Hippocampal formation (tissue), 2 donors: ENCODE measurements at places on chromosomes 16 and 17.
A peak's percentile ranks its signal among the peaks of the same experiment; 100 is the strongest.

DNA sequence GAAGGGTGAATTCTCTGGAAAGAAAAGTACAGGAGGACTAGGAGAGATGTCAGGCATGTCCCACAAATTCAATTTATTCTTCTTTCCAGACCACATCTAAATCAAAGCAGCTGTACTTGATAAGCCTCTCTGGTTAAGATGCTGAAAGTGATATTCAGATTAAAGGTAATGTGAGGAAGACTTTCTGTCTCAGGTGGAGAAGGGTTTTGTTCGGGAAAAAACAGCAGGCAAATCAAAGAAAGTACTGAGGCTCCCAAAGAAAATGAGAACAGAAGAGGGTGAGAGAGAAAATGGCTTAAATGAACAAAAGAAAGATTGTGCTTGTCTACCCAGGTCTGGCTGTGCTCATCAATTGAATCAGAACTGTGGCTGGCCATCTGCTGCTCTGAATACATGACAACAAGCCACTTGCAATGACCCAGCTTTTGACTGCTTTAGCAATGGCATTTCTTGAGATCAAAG is 55.6 kb downstream of the MMD start:
- DNase-seq, result peak; percentile 40

GRCh38 chr16:3651461-3652372 is 2.8 kb upstream of the DNASE1 start:
- no peak for DNase-seq

DNA sequence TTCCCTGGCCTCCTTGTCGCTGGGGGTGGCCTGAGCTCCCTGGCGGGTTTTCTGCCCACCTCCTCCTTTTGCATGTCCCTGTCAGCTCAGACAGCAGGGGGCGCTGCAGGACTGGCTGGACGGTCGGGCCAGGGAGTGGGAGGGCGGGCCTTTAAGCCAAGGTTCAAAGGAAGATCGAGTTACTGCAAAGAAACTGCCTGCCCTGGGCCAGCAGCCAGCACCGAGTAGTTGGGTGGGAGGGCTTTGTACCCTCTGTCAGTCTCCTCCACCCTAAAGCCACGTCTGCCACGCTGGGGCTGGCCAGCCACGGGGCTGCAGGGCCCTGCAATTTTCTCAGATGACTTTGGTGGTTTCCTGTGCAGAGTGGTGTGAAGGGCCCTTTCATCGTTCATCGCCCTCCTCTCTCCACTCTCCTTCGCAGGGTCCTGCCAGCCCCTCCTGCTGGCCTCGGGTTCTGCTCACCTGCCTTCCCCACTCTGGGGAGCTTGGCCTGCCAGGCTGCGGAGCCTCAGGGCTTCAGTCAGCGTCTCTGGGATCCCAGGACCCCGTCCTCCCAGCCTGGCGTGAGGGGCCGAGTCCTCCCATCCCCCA is 12.3 kb downstream of the GPR142 start:
- DNase-seq, result peak; percentile 85

- no peak for DNase-seq
Observed at GRCh38 chr16:83171396-83171795, 544.6 kb downstream of the CDH13 start.

- no peak for DNase-seq
Observed at GRCh38 chr17:44390250-44390870, 911 bp upstream of the ITGA2B start.

GRCh38 chr16:4314532-4315185 is 1.2 kb upstream of the GLIS2 start:
- no peak for DNase-seq

DNA sequence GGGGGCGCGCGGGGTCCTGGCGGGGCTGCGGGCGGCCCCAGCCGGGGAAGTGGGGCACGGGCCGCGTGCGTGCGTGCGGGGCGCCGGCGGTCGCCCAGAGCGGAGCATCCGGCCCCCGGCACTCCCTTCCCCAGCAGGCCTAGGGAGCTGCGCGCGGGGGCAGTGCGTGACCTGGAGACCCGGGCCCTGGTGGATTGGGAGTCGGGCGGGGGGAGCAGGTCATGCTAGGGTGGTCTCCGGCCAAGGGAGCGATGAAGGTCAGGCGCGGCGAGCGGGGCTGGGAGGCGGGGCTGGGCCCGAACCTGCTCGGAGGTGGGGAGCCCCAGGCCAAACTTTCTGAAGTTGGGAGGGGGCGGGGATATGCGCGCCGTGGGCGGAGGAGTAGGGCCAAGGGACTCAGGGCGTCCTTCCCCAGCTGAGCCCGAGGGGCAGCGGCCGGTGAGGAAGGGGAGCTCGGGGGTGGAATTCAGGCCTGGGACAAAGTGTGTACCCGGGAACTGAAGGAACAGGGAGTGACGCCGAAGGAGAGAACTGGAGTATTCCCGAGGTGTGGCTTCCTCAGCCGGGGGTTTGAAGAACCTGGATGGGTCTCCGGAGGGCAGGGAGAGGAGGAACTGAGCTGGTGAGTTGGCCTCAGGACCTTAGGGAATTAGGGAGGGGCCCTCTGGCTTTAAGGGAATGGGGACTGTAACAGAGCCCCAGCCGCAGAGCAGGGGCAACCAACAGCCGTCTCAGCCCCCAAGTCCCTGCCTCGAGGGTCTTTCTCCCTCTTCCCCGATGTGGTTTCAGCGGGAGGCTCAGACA is 589 bp downstream of the XYLT2 start:
- no peak for DNase-seq

GRCh38 chr16:58329135-58329534 is 34.3 kb upstream of the PRSS54 start:
- no peak for DNase-seq

- no peak for DNase-seq
Observed at GRCh38 chr16:17377360-17378324, 93.1 kb downstream of the XYLT1 start.

GRCh38 chr16:88061346-88062110 is 110.3 kb downstream of the BANP start:
- no peak for DNase-seq

DNA sequence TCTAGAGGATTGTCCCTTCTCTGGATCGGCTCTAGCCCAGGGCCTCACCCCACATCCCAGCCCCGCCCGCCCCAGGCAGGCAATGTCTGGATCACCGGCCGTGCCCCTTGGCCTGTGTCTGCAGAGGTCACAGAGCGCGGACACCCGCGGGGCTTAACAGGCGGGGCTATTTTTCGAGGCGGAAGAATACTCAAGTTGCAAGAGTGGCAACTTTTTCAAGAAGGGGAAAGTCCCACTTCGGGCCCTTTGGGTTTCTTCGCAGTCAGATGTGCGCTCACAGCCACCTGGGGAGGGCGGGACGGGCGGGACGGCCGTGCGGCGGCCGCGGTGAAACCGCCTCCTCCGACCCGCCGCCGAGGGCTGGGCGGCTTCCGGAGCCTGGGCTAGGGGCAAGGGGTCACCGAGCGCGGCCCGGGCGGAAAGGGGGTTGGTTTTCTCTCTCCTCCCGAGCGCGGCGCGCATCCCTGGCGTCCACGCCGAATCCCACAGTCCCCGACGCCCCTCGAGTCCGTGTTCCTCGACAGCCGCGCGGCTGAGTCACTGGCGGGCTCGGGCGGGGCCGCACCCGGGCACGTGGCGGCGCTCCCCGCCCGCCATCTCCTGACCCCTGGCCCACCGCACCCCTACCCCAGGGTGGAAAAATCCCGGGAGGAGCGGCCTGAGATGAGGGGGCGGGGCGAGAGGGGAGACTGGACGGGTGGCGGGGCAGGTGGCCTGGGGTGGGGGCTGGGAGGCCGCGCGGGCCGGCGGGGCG is 1.2 kb upstream of the PFN1 start:
- peak; percentile 65 for DNase-seq

DNA sequence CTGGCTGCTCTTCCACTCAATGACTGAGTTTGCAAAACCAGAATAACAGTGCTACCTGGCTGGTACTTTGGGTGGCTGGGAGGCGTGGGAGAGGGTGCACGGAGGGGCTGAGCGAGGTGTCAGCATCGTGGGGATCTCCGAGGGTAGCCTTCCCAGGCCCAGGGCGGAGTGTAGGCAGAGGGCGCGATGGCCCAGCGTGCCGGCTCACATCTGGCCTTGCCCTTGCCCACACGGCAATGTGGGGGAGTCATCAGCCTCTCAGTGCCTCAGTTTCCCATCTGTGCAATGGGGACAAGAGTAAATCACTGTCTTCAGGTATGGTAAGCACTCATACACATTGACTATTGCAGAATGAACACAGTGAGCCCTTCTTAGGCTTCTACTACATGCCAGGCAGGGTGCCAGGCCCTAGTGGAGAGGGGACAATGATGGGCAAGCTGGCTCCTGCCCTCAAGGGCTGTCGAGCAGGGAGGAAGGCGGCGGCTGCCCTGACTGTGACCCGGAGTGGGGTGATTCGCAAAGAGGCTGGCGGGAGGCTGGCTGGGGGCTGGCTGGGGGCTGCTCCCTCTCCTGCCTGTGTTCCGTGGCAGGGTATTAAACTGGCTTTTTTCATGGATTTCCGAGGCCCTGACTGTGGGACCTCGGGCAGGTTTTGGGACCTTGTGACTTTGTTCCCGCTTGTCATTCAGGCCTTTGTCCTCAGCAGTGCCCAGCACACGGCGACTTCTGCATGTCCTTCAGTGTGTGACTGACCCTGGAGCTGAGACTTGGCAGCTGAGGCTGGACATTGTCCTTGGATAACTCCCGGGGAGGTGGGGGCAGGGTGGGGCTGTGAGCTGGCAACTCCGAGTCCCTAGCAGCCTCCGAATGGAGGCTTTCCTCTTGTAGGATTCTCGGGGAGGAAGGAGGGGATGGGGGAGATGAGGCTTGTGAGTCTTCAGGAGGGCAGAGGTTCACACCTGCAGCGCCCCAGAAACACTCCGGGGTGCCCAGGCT is 243.1 kb downstream of the SEC14L1 start:
- DNase-seq, result no peak

DNA sequence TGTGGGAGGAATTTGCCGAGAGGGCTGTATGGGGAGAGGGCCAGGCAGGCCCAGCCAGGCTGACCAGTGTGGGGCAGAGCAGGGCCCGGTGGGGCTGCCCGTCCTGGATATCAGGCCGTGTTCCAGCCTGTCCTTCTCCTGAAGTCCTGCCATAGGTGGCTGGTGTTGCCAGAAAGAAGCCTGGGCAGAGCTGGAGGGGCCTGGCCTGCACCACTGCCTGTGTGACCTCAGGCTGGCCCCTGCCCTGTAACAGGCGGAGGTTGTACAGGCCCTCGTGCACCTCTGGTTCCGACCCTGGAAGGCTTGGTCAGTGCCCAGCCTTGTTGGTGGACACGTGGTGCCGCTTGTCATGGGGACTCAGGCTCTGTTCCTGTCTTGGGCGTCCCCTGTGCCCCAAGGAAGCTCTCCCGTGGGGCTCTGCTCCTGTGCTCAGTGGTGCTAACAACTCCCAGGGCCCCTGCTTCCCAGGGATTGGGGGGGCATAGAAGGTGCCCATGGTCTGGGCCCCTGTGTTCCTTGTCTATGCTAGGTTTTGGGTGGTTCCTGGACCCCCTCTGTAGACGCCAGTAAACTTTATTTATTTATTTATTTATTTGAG is 33.3 kb downstream of the ADCY7 start:
- no peak for DNase-seq

DNA sequence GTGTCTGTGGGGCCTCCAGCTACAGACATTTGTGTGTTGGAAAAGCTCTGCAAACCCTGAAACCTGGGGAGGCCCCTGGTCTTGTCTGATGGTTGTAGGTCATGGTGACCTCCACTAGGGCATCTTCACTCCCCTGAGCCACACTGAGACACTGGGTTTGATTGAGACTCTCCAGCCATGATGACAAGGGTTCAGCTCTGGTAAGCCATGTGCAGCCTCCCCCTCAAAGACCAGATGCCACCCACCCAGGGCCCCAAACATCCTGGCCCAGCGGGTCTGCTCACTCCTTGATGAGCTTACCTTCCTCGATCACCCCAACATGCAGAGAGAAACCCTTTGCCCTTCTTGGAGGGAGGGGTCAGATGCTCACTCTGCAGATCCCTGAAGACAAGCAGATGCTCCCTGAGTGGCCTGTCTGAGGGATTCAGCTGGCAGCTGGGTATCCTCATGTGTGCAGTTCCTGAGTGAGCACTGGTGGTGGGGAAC is 101.6 kb downstream of the METRNL start:
- DNase-seq, result no peak

- DNase-seq, result no peak
Observed at GRCh38 chr17:7856011-7856810, 1.1 kb downstream of the NAA38 start.

GRCh38 chr16:61179561-61179960 is 856.7 kb downstream of the CDH8 start:
- no peak for DNase-seq

DNA sequence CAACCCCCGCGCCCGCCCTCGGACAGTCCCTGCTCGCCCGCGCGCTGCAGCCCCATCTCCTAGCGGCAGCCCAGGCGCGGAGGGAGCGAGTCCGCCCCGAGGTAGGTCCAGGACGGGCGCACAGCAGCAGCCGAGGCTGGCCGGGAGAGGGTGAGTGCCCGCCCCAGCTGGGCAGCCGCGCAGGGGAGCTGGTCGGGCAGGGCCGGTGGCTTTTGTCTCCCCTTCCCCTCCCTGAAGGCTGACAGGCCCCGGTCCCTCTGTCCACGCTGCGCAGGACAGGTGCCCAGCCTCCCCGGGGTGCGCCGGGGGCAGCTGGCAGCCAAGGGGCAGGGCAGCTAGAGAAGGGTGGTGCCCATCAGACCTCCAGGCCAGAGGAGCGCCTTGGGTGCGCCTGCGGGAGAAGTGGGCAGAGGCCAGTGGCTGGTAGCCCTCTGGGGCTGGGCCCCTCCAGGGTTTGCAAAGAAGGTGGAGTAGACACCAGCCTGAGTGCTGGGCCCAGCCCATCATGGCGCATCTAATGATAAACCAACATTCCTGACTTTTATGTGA is 278 bp downstream of the ITGB4 start:
- DNase-seq, result no peak

DNA sequence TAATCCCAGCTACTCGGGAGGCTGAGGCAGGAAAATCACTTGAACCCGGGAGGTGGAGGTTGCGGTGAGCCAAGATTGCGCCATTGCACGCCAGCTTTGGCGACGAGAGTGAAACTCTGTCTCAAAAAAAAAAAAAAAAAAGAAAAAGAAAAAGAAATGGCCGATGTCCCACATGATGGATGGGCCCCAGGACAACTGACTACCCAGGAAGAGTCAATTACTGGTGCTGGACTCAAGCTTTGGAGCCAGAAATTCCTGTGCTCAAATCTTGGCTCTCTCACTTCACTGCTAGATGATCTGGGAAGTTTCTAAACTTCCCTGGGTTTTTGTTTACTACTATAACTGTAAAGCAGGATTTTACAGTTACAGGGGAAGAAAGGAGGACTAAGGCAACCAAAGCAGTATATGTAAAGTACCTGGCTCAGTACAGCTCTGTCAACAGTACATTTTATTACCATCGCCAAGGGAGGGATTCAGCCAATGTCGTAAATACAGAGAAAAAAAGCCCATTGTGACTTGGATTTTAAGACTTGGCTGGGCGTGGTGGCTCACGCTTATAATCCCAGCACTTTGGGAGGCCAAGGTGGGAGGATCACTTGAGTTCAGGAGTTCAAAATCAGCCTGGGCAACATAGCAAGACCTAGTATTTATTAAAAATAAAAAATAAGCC is 11.9 kb downstream of the C16orf86 start:
- DNase-seq, result no peak

DNA sequence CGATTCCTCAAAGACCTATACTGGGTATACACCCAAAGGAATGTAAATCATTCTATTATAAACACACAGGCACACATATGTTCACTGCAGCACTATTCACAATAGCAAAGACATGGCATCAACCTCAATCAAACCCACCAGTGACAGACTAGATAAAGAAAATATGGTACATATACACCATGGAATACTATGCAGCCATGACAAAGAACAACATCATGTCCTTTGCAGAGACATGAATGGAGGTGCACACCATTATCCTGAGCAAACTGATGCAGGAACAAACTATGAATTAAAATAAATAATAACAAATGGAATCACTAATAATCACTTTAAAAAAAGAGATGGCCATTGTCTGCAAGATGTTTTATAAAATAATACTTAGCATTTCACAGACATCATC is 380.1 kb downstream of the GRIN2A start:
- DNase-seq, result no peak
